Activated CD4-positive, CD25-positive, alpha-beta regulatory T cell treated with anti-CD3 and anti-CD28 coated beads, Interleukin-2, amount 50 U/mL, for 16 hours (primary cell): ENCODE measurements at places on chromosomes 6 and 20.

DNA sequence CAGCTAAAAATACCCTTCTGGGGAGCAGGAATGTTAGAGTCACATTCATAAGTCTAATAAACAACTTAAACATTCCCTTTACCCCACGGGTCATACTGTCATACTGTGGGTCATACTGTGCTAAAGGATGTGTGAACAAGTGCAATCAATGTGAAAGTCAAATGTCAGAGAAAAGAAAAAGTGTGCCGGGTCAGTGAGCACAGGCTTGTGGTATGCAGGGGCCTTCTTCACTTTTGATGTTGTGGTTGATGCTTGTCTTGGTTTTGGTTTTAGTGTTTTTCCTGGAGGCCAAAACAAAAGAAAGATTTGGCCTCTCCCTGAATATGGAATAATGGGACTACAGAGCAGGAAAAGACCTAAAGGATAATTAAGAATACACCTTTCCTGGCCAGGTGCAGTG is 267.9 kb upstream of the PLN start:
- DNase-seq = no peak

GRCh38 chr6:53646606-53647005 is 18.9 kb downstream of the KLHL31 start:
- no peak for DNase-seq

- no peak for DNase-seq
Observed at GRCh38 chr20:25318471-25319240, 70.8 kb downstream of the PYGB start.

- DNase-seq = no peak
Observed at GRCh38 chr6:24004659-24005058, 121.4 kb upstream of the NRSN1 start.

DNA sequence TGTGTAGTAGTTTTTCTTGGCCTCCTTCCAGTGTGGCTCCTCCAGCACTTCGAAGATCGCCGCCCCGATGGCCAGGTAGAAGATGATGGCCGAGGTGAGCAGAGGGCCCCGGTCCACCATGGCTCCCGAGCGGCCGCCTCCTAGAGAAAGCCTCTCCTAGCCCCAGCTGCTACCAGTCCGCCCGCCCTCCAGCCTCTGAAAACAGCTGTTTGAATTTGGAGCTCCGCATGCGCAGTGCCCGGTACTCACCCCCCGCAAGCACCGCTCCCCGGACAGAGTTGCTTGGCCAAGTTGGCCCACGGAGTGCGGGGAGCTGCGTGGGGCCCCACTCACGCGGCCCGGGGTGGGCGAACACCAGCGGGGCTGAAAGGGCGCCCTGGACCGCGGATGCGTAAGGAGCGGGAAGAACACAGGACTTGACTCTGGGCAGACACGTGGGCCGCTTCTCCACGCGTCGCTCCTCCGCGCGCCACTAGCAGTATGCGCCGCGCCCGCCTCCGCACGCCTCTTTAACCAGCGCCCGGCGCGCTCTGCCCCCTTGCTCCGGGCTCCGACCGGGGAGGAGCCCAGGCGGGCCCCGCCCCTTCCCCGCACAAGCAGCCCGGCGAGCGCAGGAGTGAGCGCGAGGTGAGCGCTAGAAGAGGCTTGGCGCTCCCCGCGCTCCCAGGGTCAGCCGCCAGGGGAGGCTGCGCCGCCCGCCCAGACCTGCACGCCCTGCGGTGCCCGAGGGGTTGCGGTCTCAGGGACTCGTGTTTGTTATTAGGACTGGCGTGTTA is at the start of gene KCNK5:
TSS of gene KCNK5 (minus strand) at position 484 of the 776 bp plus-strand sequence. CDS start at position 120, 364 bp downstream.
- peak; percentile 28 for DNase-seq

- no peak for DNase-seq
Observed at GRCh38 chr6:17292600-17293133, 11.5 kb downstream of the RBM24 start.

- DNase-seq = no peak
Observed at GRCh38 chr6:30884521-30885480, 482 bp downstream of the DDR1 start.

GRCh38 chr20:7375905-7376304 is 564.4 kb downstream of the HAO1 start:
- DNase-seq = no peak

- no peak for DNase-seq
Observed at GRCh38 chr20:17495826-17496225, 35.4 kb downstream of the BFSP1 start.

DNA sequence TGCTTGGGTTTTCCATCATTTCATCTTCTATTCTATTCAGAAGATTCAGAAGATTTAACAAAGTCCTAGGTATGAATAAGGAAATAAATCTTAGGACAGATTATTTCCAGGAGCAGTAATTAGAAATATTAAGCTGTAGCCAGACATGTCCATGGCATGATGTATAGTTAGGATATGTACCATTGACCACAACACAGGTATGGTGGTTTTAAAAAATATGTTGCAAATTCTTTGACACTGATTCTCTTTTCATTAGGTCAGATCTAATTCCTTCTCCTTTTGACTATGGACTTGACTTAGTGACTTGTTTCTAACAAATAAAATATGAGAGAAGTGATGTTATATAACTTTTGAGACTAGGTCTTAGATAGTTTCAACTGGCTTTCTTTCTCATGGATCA is 23.5 kb upstream of the PDE7B start:
- DNase-seq = no peak

DNA sequence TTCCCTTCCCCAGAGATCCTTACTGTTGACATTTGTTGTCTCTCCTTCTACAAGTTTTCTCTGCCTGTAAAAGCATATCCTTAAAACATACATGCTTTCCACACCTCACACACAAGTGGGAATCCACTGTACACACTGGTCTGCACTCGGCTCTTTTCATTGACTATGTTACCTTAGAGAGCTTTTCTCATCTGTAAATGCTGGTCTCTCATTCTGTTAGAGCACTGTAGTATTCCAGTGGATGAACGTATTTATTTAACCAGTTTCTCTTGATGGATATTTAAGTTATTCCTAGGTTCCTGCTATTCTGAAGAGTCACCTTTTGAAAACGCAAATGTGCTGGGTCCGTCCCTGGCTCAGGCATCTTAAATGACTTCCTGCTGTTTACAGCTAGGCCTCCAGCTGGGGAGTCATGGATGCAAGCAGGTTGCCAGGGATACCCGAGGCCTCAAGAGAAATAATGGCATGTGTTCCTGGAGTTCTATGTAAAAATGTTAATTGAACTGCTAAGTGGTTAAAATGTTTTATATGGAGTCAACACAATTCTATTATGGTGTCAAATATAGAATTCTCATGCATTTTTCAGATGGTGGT is 61.1 kb upstream of the TGM3 start:
- DNase-seq = no peak

GRCh38 chr6:65546894-65547293 is 160.1 kb downstream of the EYS start:
- no peak for DNase-seq

DNA sequence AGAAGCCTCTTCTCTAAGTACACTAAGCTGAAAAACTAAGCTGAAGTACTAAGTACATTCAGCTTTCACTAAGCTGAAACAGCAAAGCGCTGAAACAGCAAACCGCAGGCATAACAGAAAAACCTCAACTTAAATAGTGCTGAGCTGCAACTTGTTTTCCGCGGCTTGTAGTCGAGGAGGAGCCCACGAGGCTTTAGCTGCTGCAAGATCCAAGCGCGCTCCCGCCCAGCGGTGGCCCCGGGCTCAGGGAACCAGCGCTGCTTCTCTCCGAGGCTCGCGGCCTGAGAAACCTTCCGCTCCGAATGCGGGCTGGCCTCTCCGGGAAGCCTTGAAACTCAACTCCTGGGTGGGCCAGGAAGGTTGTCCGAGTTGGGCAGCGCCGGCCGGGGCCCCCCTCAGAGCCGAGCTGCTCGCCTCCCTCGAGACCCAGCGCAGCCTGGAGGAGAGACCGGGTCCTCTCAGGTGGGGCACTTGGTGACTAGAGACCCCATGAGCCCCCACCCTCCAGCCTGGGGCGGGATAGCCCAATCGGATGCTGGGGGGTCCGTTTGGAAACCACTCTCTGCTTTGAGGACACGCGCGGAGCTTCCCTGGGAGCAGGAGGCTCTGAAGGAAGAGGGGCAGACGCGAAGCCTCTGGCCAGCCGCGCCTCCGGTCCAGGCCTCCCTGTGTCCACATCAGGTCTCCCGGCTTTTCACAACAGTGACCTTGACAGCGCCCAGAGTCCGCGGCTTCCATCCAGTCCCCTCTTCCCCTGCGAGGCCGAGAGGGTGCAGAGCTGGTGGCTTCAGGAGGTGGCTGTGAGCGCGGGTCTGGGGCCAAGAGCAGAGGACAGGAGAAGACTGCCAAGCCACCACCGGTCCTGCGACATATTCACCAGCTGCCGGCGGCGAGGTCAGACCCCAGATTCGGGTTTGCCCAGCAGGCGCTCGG is 38.1 kb upstream of the HLA-E start:
- DNase-seq = peak; percentile 25

DNA sequence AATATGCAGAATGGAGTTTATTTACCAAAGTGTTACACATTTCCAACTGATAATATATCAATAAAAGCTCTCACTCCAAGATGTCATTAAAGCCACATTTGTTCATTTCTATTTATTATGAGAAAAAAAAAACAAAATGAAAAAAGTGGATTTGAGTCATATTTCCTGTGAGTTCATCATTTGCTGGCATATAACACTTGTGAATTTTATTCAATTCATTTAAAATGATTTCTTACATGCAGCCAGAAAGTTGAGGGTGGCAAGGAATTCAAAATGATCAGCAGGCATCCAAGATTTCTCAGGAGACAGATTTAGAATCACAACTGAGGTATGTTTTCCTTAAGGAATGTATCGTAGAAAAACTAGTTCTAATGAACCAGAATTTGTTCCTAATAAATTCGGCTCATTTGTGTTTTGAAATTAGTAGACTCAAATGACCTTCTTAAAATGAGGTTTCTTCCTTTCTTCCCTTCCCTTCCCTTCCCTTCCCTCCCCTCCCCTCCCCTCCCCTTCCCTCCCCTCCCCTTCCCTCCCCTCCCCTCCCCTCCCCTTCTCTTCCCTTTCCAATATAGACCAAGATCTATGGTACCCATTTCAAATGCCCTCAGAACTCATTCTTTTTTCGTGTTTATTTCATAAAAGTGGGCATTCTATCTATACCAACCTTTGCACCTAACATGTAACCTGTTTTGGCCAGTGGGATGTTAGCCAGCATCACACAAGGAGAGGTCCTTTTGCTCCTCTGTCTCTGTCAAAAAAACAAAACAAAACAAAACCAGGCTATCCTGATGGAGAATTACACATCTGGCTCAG is 357.9 kb upstream of the TSHZ2 start:
- no peak for DNase-seq

GRCh38 chr6:27777614-27778355 is 134.4 kb downstream of the OR2B2 start:
- DNase-seq = no peak

DNA sequence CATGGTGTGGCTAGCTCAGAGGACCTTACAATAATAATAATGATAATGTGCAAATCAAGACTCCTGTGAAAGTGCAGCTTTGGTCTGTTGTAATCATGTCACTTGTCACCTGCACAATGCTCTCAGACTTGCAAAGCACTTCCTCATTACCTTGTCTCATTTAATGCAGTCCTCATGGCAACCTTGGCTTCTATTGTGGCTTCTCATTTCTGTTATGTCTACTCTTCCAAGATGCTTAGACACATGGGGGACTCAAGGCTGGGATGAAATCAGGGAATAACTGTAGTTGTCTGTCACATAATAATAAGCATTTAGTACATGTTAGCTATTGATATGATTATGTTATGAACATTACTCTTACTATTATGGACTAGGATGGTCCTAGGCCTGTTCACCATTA is 484.2 kb downstream of the PTPRT start:
- DNase-seq = no peak

DNA sequence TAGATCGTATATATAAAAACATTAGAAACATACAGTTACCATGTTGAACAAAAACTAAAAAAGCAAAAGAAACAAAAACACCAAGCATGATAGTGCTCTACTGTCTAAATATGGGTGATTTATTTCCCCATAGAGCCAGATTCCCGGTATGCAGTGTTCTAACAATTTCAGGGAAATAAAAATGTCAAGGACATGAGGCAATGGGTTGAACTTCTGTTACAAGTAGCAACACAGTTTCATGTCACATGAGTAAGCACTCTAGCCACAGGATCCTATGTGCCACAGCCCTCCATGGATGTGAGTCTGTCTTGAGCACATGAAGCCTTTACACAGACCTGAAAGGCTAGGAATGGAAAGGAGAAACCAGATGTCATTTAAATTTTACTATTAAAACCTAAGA is 96.0 kb downstream of the MAP3K5 start:
- DNase-seq = no peak

DNA sequence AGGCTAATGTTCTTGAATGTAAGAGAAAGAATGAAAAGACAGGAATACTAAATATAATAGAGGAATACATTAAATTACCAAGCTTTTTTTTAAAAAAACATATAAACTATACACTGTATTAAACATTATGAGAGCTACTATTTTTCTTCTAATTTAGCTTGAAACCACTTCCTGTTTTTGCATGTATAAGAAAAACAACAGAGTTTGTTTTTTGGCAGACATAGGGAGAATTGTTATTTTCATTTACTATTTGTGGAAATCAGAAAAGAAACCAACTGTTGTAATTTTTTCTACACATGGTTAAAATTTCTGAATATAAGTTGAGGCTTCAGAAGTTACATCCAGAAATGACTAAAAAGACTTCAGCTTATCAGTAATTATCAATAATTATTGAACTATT is 991.8 kb upstream of the GJE1 start:
- DNase-seq = no peak

DNA sequence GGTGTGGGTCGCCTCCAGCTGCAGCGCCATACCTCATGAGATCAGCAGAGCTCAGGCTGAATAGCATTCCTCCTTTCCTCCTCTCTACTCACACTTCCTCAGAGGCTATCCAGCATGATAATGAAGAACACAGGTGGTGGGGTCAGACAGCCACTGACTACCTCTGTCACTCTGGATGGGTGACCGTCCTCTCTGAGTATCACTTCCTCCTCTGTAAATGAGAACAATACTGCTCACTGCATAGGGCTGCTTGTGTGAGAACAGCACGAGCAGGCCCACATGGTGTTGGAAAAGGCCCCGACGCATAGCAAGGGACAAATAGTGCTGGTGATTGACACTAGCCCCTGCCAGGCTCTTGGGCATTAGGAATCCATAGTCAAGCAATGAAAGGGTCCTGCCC is 239.1 kb downstream of the PRKN start:
- no peak for DNase-seq

- no peak for DNase-seq
Observed at GRCh38 chr20:25046181-25046641, 11.7 kb downstream of the ACSS1 start.

GRCh38 chr20:31644701-31645100 is 7.0 kb downstream of the COX4I2 start:
- DNase-seq = no peak

DNA sequence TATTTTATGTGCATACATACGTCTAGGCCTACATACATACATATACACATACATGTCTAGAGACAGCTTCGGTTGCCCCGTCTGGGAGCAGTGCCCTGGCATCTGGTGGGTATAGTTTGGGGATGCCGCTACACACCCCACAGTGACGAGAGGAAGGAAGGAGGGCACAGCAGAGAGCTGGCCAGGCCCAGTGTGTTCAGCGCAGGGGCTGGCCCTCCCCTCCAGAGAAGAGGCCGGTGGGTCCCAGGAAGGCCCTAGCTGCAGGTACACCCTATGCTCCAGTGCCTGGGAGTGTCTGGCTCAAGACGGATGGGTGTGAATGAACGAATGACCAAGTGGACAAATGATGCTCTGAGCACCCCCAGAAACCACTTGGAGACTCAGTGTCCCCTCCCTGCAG is 284.6 kb downstream of the CDH4 start:
- DNase-seq = no peak

- no peak for DNase-seq
Observed at GRCh38 chr6:113428702-113429101, 428.4 kb upstream of the MARCKS start.
